ENCODE measurements at places on chromosomes 6 and 20.

DNA sequence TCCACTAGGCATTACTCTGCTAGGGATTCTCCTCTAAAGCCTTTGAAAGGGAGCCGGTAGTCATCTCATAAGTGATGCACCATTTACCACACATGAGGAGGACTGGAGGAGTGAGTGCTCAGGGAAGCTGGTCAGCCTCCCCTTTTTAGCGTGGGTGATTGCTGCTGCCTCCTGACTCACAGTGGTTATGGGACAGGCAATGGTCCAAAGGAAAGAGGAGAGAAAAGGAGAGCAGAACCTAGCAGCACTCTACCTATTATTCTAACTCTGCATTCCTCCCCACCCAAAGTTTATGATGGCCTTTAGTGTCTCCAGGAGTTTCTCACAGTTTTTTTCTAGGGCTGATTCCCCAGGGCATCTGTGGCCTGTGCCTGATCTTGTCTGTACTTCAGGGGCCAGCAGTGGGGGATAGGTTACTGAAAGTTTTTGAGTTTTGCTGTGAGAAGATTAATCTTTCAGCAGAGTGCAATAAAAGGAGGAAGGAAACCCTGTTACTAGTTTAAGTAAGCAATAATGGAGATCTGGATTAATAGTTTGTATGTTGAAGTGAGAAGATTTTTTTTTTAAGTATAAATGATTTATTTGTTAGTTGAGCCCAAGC lies 36.4 kb upstream of the GCLC start:
- no peak for DNase-seq

- no peak for DNase-seq
Measured at GRCh38 chr6:150167479-150167873, 24.6 kb downstream of the PPP1R14C start.

GRCh38 chr20:47392015-47392720 lies 35.7 kb upstream of the ZMYND8 start:
- peak; percentile 96 for DNase-seq

DNA sequence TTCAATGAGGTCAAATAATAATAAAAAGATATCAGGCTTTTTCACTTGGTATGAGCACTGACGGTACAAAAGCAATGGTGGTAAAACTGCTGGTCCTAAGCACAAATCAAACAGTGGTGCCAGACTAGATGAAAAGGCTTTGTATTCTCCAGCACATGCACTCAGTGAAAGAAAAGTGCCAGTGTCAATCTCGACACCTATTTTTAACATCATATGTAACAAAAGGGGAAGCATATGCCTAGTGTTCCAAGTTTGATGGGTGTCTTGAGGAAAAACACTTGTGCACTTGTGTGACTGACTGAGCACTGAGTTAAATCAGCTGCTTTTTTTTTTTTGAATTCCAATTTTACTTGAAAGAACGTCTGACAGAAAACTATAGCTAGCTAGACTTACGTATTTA lies 27.3 kb downstream of the MED23 start:
- DNase-seq, result no peak

- DNase-seq, result no peak
Measured at GRCh38 chr6:130150906-130151305, 71.8 kb downstream of the SAMD3 start.

- DNase-seq, result no peak
Measured at GRCh38 chr6:170049641-170050561, 241.0 kb downstream of the DLL1 start.

DNA sequence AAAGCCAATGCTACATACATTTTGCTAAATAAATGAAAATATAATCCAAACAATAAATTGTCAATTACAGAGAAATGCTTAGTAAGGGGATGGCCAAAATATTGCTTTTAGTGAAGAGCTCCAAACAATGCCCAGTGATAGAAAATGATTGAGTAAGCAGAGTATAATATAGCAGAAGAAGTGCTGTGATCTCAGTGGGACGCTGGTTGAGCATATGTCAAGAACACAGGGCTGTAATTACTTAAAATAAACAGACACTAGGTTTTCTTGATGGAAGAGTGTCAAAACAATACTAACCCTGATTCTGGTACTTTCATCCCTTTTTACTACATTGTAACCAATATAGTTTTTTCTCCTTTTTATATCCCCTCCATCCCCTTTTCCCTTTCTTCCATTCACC lies 150.3 kb downstream of the GRIK2 start:
- DNase-seq, result no peak

DNA sequence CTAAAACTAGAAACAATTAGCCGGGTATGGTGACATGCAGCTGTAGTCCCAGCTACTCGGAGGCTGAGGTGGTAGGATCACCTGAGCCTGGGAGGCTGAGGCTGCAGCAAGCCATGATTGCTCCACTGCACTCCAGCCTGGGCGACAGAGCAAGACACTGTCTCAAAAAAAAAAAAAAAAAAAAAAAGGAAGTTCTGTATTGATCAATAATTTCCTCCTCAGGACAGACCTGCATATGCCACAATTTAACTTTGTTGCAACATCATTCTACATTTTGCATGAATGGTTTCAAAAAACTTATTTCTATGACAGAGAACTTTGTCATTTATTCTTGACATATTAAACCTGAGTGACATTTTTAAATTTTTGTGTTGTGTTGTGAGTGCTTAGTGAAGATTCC lies 5.5 kb downstream of the DNAJC5 start:
- no peak for DNase-seq

DNA sequence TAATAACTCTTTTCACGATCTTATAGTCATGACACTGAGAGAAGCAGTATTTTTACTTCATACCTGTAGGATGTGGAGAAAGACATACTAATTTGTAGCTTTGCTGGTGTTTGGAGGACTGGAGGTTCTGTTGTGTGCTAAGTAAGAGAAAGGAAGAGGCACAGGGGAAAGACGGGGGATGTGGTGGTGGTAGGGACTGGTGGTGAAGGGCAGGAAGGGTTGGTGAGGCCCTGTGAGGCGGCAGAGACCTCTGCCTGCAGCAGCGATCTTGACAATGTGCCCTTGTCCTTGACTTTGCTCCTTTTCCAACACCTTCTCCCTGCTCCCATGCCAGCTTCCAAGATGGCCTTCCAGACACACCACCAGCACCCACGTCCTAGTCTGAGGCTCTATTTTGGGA lies 32.6 kb upstream of the MPC1 start:
- no peak for DNase-seq

- no peak for DNase-seq
Measured at GRCh38 chr6:119022796-119023195, 55.7 kb downstream of the FAM184A start.

- peak; percentile 57 for DNase-seq
Measured at GRCh38 chr6:26550250-26550993, 12.3 kb downstream of the HMGN4 start.

DNA sequence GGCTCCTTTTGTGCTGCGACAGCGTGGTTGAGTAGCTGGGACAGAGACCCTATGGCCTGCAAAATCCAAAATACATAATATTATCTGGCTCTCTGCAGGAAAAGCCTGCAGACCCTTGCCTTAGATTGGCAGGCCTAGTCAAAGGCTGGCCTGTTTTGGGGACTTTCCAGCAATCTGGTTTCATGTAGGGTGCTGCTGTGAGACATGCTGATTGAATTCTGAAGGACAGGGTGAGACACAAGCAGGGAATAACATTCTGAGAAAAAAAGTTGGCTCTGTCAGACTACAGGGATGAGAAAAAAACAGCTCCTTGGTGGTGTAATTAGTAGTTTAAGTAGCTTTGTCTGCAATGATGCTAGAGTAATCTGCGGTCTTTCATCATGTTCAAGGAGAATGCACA lies 402.7 kb upstream of the AGPAT4 start:
- DNase-seq, result no peak

- DNase-seq, result no peak
Measured at GRCh38 chr6:119148825-119149525, 70.5 kb upstream of the FAM184A start.

DNA sequence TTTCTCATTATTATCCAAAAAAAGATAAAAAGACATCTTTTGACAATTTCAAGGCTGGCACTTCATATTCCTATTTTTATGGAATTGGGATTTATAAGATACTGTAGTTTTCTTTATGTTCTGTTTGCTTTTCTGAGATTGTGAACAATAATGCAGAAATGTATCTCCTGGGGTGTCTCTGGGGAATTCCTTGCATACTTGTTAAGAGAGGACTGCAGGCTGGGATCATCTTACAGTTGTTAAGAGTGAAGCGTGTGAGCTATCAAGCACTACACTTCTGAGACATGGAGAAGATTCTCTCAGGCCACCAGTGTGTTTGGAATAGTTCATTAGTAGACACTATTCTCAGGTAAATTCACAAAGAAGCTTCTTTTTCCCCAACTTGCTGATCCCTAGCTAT lies 963.3 kb upstream of the GJE1 start:
- DNase-seq, result no peak

DNA sequence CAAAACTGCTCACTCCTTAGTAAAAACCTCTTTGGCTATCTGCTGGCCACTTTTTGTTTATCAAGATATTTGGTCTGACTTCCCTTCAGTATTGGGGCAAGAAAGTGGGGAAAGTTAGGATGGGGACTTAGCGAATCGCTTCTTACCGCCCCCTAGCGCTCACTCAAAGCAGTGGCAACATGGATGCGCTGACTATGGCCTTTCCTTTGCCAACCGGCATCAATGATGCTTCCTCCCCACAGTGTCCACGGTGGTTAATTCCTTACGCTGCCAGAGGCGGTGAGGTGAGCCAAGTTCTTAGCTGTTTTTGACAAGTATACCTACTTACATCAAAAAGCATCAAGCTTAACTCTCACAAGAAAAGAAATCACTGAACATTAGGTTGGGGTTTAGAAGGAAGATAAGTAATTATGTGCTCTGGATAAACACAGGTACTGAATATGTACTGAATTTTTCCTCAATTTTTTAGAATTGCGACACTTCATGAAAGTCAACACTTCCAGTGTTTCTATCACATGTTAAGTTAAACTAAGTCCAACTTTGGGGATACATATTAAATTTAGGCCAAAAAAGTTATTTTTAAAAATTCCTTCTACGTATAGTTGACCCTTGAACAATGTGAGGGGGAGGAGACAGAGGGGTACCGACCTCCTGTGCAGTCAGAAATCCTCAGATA lies 86.7 kb downstream of the GMDS start:
- DNase-seq, result no peak

DNA sequence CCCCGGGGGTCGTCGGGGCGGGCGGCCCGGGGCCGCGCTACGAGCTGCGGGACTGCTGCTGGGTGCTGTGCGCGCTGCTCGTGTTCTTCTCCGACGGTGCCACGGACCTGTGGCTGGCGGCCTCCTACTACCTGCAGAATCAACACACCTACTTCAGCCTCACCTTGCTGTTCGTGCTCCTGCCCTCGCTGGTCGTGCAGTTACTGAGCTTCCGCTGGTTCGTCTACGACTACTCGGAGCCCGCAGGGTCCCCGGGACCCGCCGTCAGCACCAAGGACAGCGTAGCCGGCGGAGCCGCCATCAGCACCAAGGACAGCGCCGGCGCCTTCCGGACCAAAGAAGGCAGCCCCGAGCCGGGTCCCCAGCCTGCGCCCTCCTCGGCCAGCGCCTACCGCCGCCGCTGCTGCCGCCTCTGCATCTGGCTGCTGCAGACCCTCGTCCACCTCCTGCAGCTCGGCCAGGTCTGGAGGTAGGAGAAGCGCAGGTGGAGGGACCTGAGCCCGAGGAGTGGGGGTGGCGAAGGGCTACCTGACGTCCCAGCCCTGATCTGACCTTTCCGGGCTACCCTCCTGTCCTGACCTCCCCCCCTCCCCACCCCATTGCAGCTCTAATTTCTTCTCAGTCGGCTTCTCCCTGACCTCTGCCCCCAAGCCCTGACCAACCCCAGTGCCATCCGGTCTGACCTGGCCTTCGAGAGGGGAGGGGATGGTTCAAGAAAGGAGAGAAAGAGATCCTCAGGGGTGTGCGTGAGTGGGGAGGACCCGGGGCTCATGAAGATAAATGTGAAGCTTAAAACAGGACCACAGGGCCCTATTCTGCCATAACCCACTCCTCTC lies 558 bp downstream of the XKR7 start:
- DNase-seq, result peak; percentile 56

GRCh38 chr20:50039706-50040431 lies 57.1 kb downstream of the SNAI1 start:
- DNase-seq, result no peak

Data from kidney capillary endothelial cell (primary cell).